Stimulated activated CD8-positive, alpha-beta memory T cell treated with anti-CD3 and anti-CD28 coated beads, Interleukin-2, amount 100 ng/mL, for 48 hours (primary cell): ENCODE measurements at places on chromosomes 16 and 17.

- no peak for DNase-seq
Measured at GRCh38 chr16:397736-398332, 835 bp downstream of the NME4 start.

- DNase-seq = no peak
Measured at GRCh38 chr16:86929057-86929871, 350.9 kb downstream of the FOXL1 start.

GRCh38 chr17:65433592-65433991 lies 127.9 kb downstream of the AXIN2 start:
- DNase-seq = no peak

- DNase-seq = no peak
Measured at GRCh38 chr17:7208754-7209460, 10.7 kb downstream of the DLG4 start.

DNA sequence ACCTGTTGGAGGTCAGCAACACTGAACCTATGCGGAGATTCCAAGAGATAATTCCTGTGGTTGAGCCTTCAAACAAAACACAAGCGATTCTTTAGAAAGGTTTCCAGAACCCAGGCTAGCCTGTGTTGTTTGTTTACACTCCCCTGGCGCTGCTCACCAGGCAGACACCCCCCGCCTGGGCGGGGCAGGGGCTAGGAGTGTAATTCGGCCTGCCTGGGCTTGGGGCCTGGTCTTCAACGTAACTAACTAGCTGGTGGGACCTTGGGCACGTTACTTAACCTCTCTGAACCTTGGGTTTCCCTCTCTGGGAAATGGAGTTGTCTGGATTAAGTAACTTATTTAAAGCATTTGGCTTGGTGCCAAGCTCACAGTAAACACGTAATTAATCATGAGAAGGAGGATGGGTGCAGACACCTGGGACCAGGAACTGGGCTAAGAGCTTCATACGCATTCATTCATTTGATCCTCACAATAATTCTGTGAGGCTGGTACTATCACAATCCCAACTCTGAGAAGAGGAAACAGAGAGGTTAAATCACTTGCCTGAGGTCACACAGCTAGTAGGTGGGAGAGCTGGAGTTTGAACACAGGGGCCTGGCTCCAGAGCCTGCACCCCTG lies 7.6 kb upstream of the ARHGAP27 start:
- no peak for DNase-seq

- DNase-seq = no peak
Measured at GRCh38 chr16:84391151-84392030, 23.1 kb downstream of the ATP2C2 start.

- DNase-seq = no peak
Measured at GRCh38 chr16:66926171-66926947, 1.0 kb upstream of the RRAD start.

DNA sequence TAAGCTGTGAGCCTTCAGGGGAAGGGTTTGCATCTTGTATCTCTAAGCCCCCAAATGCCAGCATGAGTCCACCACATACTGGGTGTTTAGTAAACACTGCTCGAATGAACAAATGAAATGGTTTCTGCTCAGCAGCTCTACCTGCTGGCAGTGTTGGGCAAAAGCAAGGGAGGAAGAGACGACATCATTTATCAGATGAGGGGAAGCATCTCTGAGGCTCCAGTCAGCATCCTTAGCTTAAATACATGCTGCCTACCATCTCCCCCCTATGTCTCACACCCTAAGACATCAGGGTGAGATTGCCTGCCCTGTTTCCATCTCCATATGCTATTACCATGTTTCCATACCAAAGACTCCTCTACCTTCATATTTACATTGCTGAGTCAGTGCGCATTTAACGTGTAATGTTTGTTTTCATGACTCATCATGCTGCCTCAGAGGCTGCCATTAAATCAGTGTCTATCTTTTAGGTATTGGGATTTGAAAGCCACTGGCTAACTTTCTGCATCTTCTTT lies 379.8 kb downstream of the UTP18 start:
- no peak for DNase-seq

GRCh38 chr16:82626791-82627261 lies at the start of gene CDH13:
TSS of gene CDH13 (plus strand) at chr16:82626969.
- DNase-seq = no peak

DNA sequence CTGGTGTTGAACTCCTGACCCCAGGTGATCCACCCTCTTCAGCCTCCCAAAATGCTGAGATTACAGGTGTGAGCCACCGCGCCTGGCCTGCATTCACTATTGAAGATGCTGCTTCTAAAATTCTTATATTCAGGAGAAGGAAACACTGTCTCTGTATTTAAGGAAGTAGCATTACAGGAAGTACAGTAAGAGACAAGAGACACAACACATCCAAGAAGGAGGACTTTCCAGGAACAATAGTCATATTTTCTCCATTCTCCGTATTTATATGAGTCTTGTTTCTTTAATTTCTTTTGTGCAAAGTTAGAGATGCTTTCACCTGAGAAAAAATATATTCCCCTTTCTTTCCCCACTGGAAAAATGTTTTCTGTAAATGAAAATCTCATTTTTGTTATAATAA lies 18.3 kb upstream of the ABCA3 start:
- DNase-seq = no peak

DNA sequence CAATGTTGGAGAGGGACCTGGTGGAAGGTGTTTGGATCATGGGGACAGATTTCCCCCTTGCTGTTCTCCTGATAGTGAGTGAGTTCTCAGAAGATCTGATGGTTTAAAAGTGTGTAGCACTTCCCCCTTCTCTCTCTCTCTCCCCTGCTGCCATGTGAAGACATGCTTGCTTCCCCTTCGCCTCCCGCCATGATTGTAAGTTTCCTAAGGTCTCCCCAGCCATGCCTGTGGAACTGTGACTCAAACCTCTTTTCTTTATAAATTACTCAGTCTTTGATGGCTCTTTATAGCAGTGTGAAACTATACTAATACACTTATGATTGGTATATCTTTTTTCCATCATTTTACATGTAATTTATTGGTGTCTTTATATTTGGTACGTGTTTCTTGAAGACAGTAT lies 13.4 kb downstream of the ADGRG5 start:
- no peak for DNase-seq

DNA sequence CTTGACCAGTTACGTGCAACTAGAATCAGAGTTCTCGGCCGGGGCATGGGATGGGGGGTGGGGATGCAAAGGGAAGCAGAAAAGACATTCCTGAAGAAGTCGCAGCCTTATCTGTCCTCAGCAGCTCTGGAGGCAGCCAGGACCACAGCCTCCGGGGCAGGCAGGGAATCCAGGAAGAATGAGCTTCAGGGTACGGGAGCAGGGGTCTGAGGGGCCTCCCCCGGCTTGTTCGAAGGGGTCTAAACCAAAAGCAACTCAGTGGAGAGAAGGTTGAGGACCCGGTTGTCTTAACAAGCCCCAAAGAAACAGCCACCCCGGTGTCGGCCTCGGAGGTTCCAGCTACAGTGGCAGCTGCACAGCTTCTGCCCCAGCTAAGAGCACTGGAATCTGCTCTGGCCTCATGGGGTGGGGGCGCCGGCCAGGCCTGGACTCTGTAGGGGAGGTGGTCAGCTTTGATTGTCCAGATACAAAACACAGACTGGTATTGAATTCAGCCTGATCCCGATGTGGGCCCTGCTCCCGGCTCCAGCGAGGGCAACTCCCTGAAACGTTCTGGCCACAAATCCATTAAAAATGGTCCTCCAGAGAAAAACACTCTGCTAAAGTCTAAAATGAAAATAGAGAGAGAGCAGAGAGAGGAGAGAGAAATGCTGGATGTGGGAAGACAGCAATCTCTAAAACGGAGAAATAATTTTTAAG lies 7.7 kb downstream of the HOXB4 start:
- DNase-seq = no peak

GRCh38 chr17:44038604-44039011 lies 23.8 kb upstream of the TMEM101 start:
- no peak for DNase-seq

DNA sequence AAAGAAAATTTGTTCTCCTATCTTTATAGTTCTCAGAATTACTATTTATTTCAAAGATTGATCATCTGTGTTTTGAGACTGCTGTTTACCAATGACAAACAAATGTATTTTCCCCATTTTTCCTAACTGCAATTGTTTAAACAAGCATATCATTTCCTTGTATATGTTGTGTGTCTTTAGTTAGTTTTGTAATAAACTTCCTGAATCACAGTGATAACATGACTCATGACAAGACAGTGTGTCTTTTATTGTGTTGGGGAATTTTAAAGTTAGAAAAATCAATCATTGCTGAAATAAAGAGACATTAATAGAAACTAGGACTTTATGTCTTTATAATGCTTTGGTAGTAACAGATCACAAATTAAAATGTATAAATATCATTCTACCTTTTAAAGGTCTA lies 348.5 kb downstream of the KCNJ2 start:
- DNase-seq = no peak

GRCh38 chr17:39110435-39111136 lies 40.9 kb downstream of the PLXDC1 start:
- no peak for DNase-seq

DNA sequence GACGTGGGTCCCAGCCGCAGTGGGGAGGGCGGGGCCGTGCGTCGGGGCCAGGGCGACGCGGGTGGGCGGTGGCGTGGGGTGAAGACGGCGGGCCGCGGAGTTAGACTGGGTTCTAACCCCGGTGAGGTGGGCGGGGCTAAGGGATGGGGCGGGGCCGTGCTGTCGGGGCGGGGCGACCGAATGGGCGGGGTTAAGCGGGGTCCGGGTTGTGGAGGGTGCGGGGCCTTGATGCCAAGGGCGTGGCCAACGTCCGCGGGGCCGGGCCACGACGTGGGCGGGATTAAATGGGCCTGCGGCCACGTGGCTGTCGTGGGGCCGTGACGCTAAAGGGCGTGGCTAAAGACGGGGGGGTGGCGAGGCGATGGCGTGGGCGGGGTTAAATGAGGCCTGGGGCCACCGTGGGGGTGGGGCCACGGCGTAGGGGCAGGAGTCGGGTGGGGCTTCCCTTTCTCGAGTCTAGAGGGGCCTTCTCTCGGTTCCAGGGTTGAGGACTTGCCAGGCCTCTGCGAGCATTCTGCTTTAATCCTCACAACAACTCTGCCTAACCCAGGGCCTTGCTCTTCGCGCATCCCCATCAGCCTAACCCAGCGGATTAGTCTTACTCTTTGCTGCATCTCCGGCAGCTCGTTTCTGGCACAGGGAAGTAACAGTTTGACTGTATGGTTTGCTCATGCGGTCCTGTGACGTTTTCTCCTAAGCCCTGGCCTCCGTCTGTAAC lies 739 bp downstream of the TCF25 start:
- peak; percentile 96 for DNase-seq
